ENCODE measurements at places on chromosomes 13 and 19.

- DNase-seq: no peak
These were observed 28.6 kb downstream of the PRAM1 start for GRCh38 chr19:8473648-8474476.

- no peak for DNase-seq
These were observed 115.8 kb downstream of the TRPC4 start for GRCh38 chr13:37753776-37754175.

DNA sequence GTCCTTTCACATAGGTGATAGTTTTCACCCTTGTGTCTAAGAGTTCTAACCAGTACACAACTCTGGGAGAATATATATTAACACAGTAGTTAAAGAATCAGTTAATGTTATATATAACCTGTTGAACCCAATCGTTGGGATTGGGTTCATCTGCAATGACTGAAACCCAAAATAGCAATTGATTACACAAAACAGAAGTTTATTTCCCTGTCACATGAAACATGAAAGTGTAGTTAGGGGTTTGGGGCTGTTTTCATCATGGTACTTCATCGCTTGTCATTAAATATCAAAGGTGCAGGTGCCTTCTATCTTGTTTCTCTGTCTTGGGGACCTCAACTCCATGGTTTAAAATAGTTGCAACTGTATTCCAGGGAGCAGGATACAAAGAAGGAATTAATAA, 106.6 kb downstream of the TBC1D4 start:
- DNase-seq: no peak

DNA sequence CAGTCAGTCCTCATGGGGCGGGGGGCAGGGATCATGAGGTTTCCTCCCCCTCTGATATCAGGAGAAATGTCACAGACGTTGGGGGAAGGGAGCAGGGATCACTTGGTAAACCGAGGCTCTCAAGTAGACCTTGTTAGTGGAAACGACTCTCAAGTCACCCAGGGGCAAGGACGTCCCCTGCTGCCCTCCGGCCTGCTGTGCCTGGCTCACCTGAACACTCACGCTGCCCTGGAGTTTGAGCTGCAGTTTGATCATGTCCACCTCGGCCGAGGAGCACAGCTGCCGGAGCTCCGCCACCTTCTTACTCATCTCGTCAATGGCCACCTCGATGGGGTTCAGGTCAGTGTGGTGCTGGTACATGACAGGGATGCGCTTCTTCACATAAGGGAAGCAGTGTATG, 47.6 kb upstream of the SLC15A1 start:
- no peak for DNase-seq

DNA sequence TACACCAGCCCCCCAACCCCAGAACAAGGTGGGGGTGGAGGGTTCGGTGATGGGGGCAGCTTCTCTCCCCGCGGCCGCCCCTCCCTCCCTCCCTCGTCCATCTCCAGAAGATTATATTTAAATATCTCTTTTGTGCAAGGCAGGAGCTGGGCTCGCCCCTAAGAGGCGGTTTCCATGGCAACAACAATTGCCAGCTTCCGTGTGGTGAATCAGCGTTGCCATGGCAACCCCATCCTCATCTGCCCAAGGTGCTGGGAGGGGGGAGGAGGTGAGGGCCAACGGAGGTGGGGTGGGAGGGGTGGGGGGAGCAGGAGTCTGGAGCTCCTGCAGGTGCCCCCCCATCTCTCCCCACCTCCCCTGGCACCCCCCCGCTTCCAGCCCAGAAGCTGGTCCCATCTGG, 46.4 kb downstream of the CELF5 start:
- peak; percentile 86 for DNase-seq

DNA sequence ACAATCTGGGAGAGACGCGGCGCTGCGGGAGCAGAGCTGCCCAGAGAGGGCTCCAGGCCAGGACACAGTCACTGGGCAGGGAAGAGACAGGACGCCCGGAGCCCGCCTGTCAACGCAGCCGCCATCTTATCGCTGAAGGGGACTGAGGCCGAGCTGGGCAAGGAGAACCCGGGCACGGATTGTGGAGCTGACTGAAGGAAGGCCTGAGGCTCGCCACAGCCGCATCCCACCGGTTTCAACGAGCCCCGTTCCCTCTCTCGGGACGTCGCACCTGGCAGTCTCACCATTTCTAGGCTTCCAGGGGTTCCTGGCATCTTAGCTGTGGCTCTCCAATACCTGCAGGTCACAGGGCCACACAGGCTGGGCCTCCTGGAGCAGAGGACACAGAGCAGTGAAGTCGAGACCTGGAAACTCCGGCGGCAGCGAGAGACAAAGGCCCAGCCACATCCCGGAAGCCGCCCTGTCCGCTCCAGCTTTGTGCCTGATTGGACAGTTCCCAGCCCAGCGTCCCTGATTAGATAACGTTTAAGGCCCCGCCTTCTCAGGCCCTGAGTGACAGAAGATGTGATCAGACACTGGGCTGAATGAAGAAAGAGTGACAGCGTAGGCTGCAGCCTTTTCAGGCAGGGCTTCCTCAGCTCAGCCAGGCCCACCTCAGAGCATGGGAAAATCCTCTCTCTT, at the start of gene ZNF91:
Gene ZNF91 (minus strand): TSS at position 431 of the 681 bp plus-strand sequence. CDS start 117 bp downstream, at position 314.
- DNase-seq: peak; percentile 83

DNA sequence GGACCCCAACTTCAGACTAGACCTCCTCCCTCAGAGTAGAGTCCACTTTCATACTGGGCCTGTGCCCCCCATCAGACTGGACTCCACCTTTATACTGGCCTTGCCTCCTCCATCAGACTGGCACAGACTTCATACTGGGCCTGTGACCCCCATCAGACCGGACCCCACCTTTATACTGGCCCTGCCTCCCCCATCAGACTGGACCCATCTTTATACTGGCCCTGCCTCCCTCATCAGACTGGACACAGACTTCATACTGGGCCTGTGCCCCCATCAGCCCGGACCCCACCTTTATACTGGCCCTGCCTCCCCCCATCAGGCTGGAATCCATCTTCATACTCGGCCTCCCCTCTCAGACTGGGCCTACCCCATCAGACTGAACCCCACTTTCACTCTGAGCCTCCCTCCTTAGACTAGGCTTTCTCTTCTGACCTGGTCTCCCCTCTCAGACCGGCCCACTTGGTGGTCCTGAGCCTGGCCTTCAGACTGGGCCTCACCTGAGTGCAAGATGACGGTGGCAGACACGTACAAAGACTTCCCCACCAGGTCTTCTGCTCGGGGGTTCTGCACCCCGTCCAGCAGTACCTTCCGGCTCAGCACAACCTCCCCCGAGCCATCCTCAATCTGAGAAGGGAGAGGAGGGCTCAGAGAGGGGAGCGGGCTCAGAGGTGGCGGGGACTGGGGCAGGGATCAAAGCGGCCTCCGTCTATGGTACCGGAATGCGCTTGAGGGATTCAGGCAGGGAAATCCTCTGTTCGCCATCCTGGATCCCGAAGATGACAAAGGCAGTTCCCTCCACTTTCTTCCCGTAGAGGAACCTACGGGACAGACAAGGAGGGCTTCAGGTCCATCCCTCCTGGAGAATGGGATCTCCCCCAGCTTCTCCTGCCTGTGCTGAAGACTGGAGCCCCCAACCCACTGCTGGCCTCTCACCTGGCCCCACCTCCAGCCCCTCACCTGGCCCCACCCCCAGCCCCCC, 7.5 kb downstream of the C3 start:
- DNase-seq: no peak
